ENCODE measurements at places on chromosomes 7 and 10.

DNA sequence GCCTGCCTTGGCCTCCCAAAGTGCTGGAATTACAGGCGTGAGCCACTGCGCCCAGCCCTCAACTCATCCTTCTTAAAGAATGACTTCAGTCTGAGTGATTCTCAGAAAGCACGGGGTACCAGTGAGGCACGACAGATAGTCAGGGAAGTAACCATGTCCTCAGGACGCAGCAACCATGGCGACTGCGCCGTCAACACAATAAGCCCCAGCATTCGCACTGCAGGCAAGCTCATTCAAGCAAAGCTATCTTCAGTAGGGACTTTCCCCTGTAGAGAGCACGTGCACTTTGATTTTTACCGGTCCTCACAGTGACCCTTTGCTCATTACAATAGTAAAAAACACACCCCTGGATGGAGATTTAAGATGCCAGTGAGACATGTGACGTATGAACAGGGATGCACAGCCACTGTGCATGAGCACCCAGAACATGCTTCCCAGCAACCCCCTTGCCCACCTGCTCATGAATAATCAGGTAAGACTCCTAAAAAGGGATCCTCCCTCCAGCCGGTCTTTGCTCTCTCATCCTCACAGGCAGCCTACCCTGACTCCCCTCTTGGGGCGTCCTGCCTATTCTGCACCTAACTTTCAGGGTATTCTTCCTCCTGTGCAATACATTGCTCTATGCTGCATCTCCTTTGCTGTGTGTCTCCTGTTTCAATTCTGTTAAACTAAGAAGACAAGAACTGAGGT lies 9.1 kb downstream of the WDR86 start:
- peak; percentile 20 for DNase-seq

- DNase-seq = no peak
Observed at GRCh38 chr7:69749372-69749979, 151.2 kb downstream of the AUTS2 start.

DNA sequence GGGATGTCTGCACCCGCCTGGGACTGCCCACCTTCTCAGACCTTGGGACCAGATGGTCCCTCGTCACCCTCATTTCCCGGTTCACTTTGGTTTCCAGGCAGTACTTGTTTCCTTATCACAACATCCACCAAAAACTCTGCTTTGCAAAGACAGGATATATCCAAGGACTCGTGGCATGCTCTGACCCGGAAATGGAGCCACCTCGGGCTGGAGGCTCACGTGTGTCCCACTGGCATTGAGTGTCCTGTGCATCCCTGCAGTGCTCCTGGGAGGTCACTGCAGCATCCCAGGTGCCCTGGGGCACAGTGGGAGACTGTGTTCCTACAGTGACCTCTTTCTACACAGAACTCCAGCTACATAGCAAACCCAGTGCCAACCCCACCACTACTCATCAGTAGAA lies 611.9 kb upstream of the FOXK1 start:
- DNase-seq = no peak

GRCh38 chr10:112356686-112357085 lies 17.2 kb upstream of the ACSL5 start:
- DNase-seq = no peak

GRCh38 chr10:60376221-60377041 lies 13.2 kb downstream of the ANK3 start:
- DNase-seq = no peak

DNA sequence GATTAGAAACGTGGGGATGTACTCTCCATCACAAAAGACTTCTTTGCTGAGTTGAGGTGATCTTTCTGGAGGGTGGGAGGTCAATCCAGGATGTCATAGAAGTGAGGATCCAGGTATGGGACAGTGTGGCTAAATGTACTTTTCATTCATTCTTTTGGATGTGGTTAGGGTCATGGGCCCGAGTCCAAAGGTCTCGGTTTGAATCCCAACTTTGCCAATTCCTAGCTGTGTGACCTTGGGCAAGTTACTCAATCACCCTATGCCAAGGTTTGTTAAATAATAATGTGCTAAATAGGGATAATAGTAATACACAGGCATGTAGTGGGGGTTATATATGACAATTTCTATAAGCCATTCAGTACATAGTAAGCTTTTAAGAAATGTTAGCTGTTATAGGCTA lies 91.4 kb downstream of the SAMD9 start:
- DNase-seq = no peak

DNA sequence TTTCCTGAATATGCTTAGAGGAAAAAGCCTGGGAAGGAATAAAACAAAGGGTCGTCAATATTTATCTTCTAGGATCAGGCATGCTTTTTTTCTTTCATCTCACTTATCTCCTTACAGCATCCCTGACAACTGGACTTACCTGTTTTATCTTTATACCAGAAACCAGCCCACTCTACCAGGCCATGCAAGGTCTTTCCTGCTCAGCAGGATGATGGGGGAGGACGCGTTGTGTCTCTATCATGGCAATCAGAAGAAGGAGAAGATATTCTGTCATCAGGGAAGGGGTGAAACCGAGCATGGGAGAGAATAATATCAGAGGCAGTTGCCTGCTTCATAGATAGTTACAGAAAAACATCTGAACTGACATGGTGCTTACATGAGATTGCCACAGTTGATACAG lies 445.6 kb downstream of the DPP6 start:
- no peak for DNase-seq

Data from CD4-positive, alpha-beta T cell treated with Interleukin-2 at 100 ng/mL for 4 hours (primary cell).